Adrenal gland (tissue), 19 donors: ENCODE measurements at places on chromosomes 4 and X. TPM values are rescaled to one million over a fixed set of nuclear protein-coding genes. Genes with fewer than 3 reads are reported as not detected.

- no peak for DNase-seq
- H3K36me3 ChIP-seq: no peaks in the 10 kb centered on the region
- H3K27ac ChIP-seq: no peak overlapping the region
- H3K4me3 ChIP-seq: no peak overlapping the region
Observed at GRCh38 chr4:161799710-161800109, 364.1 kb downstream of the FSTL5 start.

GRCh38 chr4:96753216-96753615, 913.3 kb downstream of the PDHA2 start:
- H3K4me3 ChIP-seq: no peak overlapping the region
- H3K27me3 ChIP-seq: no peaks in the 10 kb centered on the region
- DNase-seq: no peak
- H3K4me1 ChIP-seq: no peaks in the 10 kb centered on the region

SLC7A11 gene
- 0.09 TPM for total RNA-seq

SOWAHB gene
- total RNA-seq: 0.34 TPM

DNA sequence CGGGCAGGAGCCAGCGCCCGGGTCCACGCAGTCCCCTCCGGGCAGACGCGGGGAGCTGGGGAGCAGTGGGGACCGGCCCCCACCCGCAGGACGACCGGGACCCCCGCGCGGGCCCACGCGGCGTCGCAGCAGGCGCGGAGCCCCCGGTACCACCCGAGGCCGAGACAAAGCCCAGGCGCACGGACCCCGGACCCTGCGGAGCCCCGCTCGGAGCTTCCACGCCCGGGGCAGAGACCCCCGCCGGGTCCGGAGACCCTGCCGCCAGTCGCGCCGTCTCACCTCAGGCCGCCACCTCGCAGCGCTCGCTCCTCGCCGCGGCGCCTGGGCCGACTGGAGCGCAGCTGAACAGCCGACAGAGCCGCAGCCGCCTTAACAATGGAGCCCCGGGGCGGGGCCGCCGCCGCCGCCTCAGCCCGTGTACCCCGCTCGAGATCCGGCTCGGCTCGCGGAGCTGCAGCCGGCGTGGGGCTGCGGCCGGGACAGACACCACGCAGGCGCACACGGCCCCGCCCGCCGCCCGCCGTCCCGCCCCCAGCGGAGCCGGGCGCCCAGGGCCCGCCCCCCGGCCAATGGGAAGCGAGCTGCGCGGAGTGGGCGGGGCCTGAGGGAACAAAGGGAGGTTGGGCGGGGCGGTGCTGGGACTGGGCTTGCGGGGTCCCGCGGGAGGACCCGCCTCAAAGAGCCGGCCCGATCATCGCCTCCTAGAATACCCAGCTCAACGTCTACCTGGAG, at the start of gene AFAP1:
Gene AFAP1, minus strand, starts transcription at position 485 of the 732 bp plus-strand sequence. CDS start 67,783 bp downstream, outside the sequence.
- H3K27me3 ChIP-seq: no peaks in the 10 kb centered on the region
- peak within 1 kb of the TSS; percentile 91 for H3K27ac ChIP-seq
- peak within 1 kb of the TSS; percentile 55 for H3K4me3 ChIP-seq
- peak; percentile 77 for DNase-seq
- no peaks in the 10 kb centered on the region for H3K36me3 ChIP-seq

GRCh38 chr4:55830048-55830447, 10.5 kb downstream of the EXOC1L start:
- H3K27me3 ChIP-seq: peaks cover 7% of the 10 kb centered on the region
- H3K4me1 ChIP-seq: no peaks in the 10 kb centered on the region
- H3K4me3 ChIP-seq: no peak overlapping the region
- H3K27ac ChIP-seq: no peak overlapping the region
- H3K36me3 ChIP-seq: no peaks in the 10 kb centered on the region

DNA sequence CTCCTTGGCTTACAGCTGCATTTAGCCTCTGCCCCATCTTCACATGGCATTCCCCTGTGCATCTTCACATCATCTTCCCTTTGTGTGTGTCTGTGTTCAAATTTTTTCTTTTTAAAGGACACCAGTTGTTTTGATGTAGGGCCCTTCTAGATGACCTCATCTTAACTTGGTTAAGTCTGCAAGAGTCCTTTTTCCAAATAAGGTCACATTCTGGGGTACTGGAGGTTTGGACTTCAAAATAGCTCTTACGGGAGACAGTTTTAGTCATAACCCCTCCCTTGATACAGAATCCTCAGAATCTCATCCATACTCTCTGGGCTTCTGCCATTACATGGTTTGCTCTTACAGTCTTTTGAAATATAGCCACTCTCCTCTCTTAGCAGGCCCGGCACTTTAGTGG, 231.5 kb upstream of the ATP6AP2 start:
- H3K4me3 ChIP-seq: no peak overlapping the region
- no peak overlapping the region for H3K27ac ChIP-seq
- DNase-seq: no peak
- no peaks in the 10 kb centered on the region for H3K36me3 ChIP-seq

HPSE gene
- total RNA-seq: 3.3 TPM

GRCh38 chr4:24287096-24287495, 297.3 kb downstream of the DHX15 start:
- no peak overlapping the region for H3K4me3 ChIP-seq
- no peaks in the 10 kb centered on the region for H3K27me3 ChIP-seq
- H3K4me1 ChIP-seq: no peaks in the 10 kb centered on the region
- no peak for DNase-seq
- H3K27ac ChIP-seq: no peak overlapping the region

GABRE gene
- total RNA-seq: 0.97 TPM

- peaks cover 13% of the 10 kb centered on the region for H3K27me3 ChIP-seq
- no peak for DNase-seq
- no peaks in the 10 kb centered on the region for H3K36me3 ChIP-seq
- no peaks in the 10 kb centered on the region for H3K4me1 ChIP-seq
- no peak overlapping the region for H3K27ac ChIP-seq
Observed at GRCh38 chrX:130386408-130386808, 934 bp upstream of the GPR119 start.

DNA sequence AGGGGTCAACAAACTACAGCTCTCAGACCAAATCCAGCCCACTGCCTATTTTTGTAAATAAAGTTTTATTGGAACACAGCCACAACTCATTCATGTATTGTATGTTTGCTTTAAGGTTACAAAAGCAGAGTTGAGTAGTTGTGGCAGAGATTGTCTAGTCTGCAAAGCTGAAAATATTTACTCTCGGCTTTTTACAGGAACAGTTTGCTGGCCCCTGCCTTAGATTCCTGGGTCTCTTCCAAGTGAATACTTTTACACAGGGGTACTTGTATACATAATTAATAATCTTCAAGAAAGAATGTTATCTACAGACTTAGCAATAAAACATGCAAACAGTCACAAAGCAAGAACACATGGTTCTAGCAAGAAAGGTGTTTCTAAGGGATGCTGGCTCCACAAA, 154.2 kb downstream of the AMELX start:
- peaks cover 3% of the 10 kb centered on the region for H3K27me3 ChIP-seq
- no peak for DNase-seq
- no peaks in the 10 kb centered on the region for H3K36me3 ChIP-seq
- H3K4me3 ChIP-seq: no peak overlapping the region

GRCh38 chr4:175440786-175441185, 371.3 kb downstream of the GPM6A start:
- no peaks in the 10 kb centered on the region for H3K4me1 ChIP-seq
- H3K4me3 ChIP-seq: no peak overlapping the region
- no peak for DNase-seq
- no peaks in the 10 kb centered on the region for H3K36me3 ChIP-seq
- H3K27me3 ChIP-seq: no peaks in the 10 kb centered on the region

- peak overlapping the region; percentile 67 for H3K4me3 ChIP-seq
- no peaks in the 10 kb centered on the region for H3K27me3 ChIP-seq
- H3K4me1 ChIP-seq: no peaks in the 10 kb centered on the region
- no peaks in the 10 kb centered on the region for H3K36me3 ChIP-seq
- no peak overlapping the region for H3K27ac ChIP-seq
Observed at GRCh38 chrX:123731258-123731986, 1.4 kb downstream of the THOC2 start.

HDX gene
- 4.1 TPM for total RNA-seq

DNA sequence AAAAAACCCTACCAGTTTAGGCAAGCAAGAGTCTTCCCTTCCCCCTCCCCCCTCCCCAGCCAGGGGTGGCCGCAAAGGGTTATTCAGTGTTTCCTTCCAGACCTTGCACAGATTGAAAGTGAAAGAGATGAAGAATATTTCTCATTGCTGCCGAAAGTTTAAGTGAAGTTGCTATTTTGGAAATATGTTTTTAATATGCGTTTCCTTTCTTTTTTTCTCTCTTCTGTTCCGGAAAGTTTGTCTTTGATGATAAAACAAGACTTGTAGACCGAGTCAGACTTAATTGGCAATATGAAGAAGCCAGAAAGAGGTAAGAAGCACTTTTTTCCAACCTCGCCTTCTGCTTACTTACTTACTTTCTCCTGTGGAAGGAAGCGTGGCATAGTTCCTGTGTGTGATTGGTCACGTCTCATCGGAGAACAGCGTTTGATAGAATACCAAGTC, 58.5 kb upstream of the CLCN4 start:
- no peak for DNase-seq
- peak overlapping the region; percentile 73 for H3K27ac ChIP-seq
- H3K36me3 ChIP-seq: no peaks in the 10 kb centered on the region
- H3K27me3 ChIP-seq: no peaks in the 10 kb centered on the region
- H3K4me3 ChIP-seq: peak overlapping the region; percentile 5
- peaks cover 16% of the 10 kb centered on the region for H3K4me1 ChIP-seq

GRCh38 chrX:70044541-70045245, 5.0 kb downstream of the AWAT2 start:
- no peak overlapping the region for H3K4me3 ChIP-seq
- H3K27ac ChIP-seq: no peak overlapping the region
- H3K27me3 ChIP-seq: peaks cover 22% of the 10 kb centered on the region
- no peaks in the 10 kb centered on the region for H3K36me3 ChIP-seq

KIAA1210 gene
- total RNA-seq: 12.9 TPM

GRCh38 chr4:159190651-159191050, 87.8 kb downstream of the RAPGEF2 start:
- no peaks in the 10 kb centered on the region for H3K4me1 ChIP-seq
- no peak overlapping the region for H3K4me3 ChIP-seq

GRCh38 chr4:3563403-3563802, 31.2 kb upstream of the LRPAP1 start:
- H3K36me3 ChIP-seq: no peaks in the 10 kb centered on the region
- no peak overlapping the region for H3K4me3 ChIP-seq
- no peaks in the 10 kb centered on the region for H3K27me3 ChIP-seq
- no peak for DNase-seq
- no peaks in the 10 kb centered on the region for H3K4me1 ChIP-seq
- H3K27ac ChIP-seq: no peak overlapping the region

- H3K4me1 ChIP-seq: no peaks in the 10 kb centered on the region
- DNase-seq: no peak
- no peaks in the 10 kb centered on the region for H3K27me3 ChIP-seq
- H3K36me3 ChIP-seq: no peaks in the 10 kb centered on the region
- no peak overlapping the region for H3K4me3 ChIP-seq
Observed at GRCh38 chr4:174672276-174672675, 150.0 kb upstream of the HPGD start.

DNA sequence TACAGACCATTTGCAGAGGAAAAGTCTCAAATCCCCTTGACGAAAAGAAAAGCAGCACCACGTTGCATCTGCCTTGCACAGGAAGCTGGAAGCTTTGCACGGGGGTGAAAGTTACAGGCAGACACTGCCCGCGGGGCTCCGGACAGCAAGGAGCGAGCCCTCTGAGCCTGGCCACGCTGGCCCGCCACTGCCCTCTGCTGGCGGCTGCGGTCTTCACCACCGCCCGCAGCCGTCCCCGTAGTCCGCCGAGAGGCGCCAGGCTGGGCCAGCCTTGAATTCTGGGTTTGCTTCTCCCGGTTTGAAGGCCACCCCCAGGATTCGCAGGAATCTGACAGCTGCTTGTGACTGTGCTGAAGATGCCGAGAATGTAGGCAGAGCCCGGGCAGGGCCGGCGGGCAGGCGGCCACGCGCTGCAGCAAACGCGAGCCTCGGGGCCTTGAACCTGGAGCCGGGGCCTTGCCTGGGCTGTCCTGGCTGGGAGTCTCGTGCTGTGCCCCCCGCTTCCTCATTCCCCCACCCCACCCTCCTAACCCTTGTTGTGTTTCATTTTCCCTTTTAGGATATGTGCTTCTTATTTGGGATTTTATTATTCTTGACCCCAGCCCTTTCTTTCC, 49.2 kb downstream of the ENPP6 start:
- no peak overlapping the region for H3K4me3 ChIP-seq
- H3K27ac ChIP-seq: no peak overlapping the region
- H3K27me3 ChIP-seq: peaks cover 6% of the 10 kb centered on the region
- peak; percentile 80 for DNase-seq
- no peaks in the 10 kb centered on the region for H3K36me3 ChIP-seq

GRCh38 chr4:146190456-146190855, 14.9 kb downstream of the LSM6 start:
- no peak for DNase-seq
- H3K27me3 ChIP-seq: no peaks in the 10 kb centered on the region
- no peaks in the 10 kb centered on the region for H3K4me1 ChIP-seq

GRCh38 chrX:20016616-20016945, 25.7 kb upstream of the BCLAF3 start:
- no peak overlapping the region for H3K27ac ChIP-seq
- H3K4me1 ChIP-seq: no peaks in the 10 kb centered on the region
- H3K4me3 ChIP-seq: no peak overlapping the region
- H3K36me3 ChIP-seq: no peaks in the 10 kb centered on the region

TBX22 gene
- total RNA-seq: not detected

- H3K4me1 ChIP-seq: no peaks in the 10 kb centered on the region
- no peaks in the 10 kb centered on the region for H3K27me3 ChIP-seq
- DNase-seq: no peak
- H3K36me3 ChIP-seq: no peaks in the 10 kb centered on the region
- no peak overlapping the region for H3K27ac ChIP-seq
- H3K4me3 ChIP-seq: no peak overlapping the region
Observed at GRCh38 chr4:77336411-77337142, 179.6 kb downstream of the CCNG2 start.

DNA sequence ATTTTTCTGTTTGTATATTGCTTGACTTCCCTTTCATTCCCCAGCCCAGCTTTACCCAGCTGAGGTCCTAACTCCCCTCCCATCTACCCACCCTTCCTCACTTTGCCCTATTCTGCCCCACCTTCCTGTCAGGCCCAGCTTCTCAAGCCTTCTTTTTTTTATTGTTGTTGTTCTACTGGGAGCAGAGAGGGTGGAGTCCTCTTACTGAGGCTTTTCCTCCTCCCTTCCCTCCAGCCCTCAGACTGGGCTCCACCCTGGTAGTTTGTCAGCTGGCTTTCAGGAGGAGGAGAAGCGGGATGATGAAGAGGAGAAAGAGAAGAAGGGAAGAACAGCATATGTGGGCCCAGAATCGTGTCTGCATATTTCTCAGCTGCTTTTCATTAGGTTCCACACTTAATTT, 3.2 kb upstream of the KLF8 start:
- H3K36me3 ChIP-seq: no peaks in the 10 kb centered on the region
- no peak for DNase-seq
- H3K27me3 ChIP-seq: peaks cover 9% of the 10 kb centered on the region
- H3K4me1 ChIP-seq: no peaks in the 10 kb centered on the region

GRCh38 chr4:146194212-146194611, 18.7 kb downstream of the LSM6 start:
- H3K27ac ChIP-seq: no peak overlapping the region
- no peaks in the 10 kb centered on the region for H3K4me1 ChIP-seq
- no peak overlapping the region for H3K4me3 ChIP-seq
- no peaks in the 10 kb centered on the region for H3K36me3 ChIP-seq

DNA sequence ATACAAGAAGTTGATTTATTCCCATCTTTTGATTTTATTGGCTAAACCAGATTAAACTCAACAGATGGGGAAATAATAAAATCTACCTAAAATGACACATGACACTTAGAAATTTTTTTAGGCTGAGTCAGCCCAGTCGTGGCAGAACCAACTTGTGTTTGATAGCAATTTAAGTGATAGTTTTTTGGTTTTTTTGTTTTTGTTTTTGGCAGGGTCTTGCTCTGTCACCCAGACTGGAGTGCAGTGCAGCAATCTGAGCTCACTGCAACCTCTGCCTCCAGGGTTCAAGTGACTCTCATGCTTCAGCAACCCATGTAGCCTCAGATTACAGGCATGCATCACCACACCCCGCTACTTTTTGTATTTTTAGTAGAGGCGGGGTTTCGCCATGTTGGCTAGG, 370.3 kb upstream of the NOCT start:
- DNase-seq: no peak
- no peaks in the 10 kb centered on the region for H3K36me3 ChIP-seq
